ENCODE measurements at places on chromosomes 11 and 22.

- no peak for DNase-seq
Measured at GRCh38 chr11:63764679-63765647, 3.6 kb downstream of the ZFTA start.

GRCh38 chr11:46390331-46391171 lies 1.0 kb downstream of the CHRM4 start:
- DNase-seq = no peak

- DNase-seq = no peak
Measured at GRCh38 chr11:15707194-15707593, 592.5 kb downstream of the INSC start.

- DNase-seq = no peak
Measured at GRCh38 chr11:60831501-60832079, 10.3 kb upstream of the CCDC86 start.

DNA sequence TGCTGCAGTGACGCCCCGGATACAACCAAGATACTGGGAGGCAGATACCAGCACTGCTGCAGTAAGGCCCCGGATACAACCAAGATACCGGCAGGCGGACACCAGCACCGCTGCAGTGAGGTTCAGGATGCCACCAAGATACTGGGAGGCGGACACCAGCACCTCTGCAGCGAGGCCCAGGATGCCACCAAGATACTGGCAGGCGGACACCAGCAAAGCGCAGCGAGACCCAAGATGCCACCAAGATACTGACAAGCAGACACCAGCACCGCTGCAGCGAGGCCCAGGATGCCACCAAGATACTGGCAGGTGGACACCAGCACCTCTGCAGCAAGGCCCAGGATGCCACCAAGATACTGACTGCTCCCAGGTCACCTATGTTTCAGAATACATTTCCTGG lies 225.2 kb downstream of the BRD1 start:
- no peak for DNase-seq

- DNase-seq = no peak
Measured at GRCh38 chr11:12543596-12544415, 130.4 kb upstream of the TEAD1 start.

DNA sequence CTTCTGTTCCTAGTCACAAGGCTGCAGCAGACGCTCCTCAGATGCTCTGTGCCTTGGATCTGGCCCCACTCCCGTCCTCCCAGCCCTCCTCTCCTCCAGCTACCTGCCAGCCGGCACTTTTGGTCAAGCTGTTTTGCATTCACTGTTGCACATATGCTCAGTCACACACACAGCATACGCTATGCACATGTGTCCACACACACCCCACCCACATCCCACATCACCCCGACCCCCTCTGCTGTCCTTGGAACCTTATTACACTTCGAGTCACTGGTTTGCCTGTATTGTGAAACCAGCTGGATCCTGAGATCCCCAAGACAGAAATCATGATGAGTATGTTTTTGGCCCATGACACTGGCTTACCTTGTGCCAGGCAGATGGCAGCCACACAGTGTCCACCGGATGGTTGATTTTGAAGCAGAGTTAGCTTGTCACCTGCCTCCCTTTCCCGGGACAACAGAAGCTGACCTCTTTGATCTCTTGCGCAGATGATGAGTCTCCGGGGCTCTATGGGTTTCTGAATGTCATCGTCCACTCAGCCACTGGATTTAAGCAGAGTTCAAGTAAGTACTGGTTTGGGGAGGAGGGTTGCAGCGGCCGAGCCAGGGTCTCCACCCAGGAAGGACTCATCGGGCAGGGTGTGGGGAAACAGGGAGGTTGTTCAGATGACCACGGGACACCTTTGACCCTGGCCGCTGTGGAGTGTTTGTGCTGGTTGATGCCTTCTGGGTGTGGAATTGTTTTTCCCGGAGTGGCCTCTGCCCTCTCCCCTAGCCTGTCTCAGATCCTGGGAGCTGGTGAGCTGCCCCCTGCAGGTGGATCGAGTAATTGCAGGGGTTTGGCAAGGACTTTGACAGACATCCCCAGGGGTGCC lies 109.8 kb downstream of the BCR start:
- DNase-seq = peak; percentile 12

DNA sequence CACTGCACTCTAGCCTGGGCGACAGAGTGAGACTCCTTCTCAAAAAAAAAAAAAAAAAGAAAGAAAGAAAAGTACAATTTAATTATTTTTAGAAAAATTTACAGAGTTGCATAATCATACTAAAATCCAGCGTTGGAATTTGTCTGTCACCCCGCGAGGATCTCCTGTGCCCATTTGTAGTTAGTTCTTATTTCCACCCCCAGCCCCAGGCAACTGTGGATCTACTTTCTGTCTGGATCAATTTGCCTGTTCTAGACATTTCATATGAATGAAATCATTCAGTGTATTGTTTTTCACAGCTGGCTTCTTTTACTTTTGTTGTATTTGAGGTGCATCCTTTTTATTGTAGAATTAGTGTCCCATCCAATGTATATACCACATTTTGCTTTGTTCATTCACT lies 102.6 kb upstream of the RASSF10 start:
- DNase-seq = no peak

All from GDM1 (cell line).